Activated CD4-positive, alpha-beta memory T cell treated with anti-CD3 and anti-CD28 coated beads, Interleukin-2, amount 10 ng/mL, durations not matched to agents 7 days and 5 days (primary cell): ENCODE measurements at places on chromosomes 16 and 17. TPM values are rescaled to one million over a fixed set of nuclear protein-coding genes. Genes with fewer than 3 reads are reported as not detected.
A peak's percentile ranks its signal among the peaks of the same experiment; 100 is the strongest.

- H3K4me3 ChIP-seq = peak overlapping the region; percentile 63
- H3K4me1 ChIP-seq = peaks cover 26% of the 10 kb centered on the region
- no peaks in the 10 kb centered on the region for H3K27me3 ChIP-seq
- peaks cover 13% of the 10 kb centered on the region for H3K36me3 ChIP-seq
- H3K27ac ChIP-seq = peak overlapping the region; percentile 87
These were observed 4.7 kb downstream of the KCTD5 start for GRCh38 chr16:2686912-2687507.

GRCh38 chr17:9098242-9098825 lies 77.0 kb downstream of the NTN1 start:
- no peak for DNase-seq
- H3K4me3 ChIP-seq = no peak overlapping the region
- H3K27me3 ChIP-seq = peaks cover 13% of the 10 kb centered on the region
- no peaks in the 10 kb centered on the region for H3K4me1 ChIP-seq
- H3K36me3 ChIP-seq = no peaks in the 10 kb centered on the region

DNA sequence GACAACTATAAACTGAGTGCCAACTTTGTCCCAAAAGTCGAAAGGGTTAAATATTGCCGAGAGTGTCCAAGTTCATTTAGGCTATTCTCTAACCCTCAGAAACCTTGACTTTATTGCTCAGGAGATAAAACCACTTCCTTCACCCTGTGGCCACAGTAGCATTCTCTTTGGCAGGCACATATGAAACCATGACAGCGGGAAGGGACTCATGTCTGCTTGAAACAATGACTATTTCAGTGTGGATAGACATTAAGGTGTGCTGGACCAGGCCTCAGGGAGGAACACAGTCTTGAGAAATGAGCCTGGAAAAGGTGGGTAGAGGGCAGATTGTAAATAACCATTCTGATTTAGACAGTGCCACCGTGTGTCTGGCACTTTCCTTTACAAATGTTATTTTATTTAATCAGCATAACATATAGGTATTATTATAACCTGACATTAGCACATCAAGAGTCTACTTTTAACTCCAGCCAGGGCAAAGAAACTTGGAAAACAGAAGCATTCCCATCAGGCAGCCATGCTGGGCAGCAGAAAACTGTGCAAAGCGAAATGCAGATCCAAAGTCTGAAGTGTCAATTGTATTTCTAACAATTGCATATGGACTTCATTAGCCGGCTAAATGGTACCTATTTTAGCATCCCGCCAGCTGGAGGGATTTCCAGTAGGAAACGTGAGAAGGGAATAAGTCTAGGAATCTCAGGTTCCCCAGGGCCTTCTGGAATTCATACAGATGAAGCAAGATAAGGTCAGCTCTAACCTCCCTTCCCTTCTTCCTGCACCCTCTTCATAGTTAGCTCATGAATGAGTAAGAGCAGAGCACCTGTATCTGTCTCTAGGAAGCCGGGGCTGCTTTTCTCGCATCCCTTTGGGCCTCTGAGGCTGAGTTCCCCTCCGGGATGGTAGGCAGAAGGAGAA lies 212.8 kb upstream of the ELAC2 start:
- DNase-seq = no peak
- H3K36me3 ChIP-seq = no peaks in the 10 kb centered on the region
- no peak overlapping the region for H3K4me3 ChIP-seq
- H3K27ac ChIP-seq = no peak overlapping the region
- no peaks in the 10 kb centered on the region for H3K4me1 ChIP-seq

- no peak for DNase-seq
- H3K27me3 ChIP-seq = peaks cover 8% of the 10 kb centered on the region
- peaks cover 49% of the 10 kb centered on the region for H3K4me1 ChIP-seq
These were observed 6.6 kb downstream of the PNMT start for GRCh38 chr17:39674702-39675389.

- no peak overlapping the region for H3K4me3 ChIP-seq
- no peaks in the 10 kb centered on the region for H3K27me3 ChIP-seq
- DNase-seq = peak; percentile 19
- H3K4me1 ChIP-seq = peaks cover 43% of the 10 kb centered on the region
These were observed 823 bp downstream of the NBR1 start for GRCh38 chr17:43171586-43172487.

- no peaks in the 10 kb centered on the region for H3K36me3 ChIP-seq
- H3K4me1 ChIP-seq = peaks cover 7% of the 10 kb centered on the region
- H3K27ac ChIP-seq = no peak overlapping the region
These were observed 378.8 kb upstream of the TNRC6C start for GRCh38 chr17:77579682-77580081.

Gene CA7
- 0.13 TPM for total RNA-seq
